ENCODE measurements at places on chromosomes 7 and 10.

- no peak for DNase-seq
Measured at GRCh38 chr7:148699024-148699781, 500 bp downstream of the CUL1 start.

- no peak for DNase-seq
Measured at GRCh38 chr10:43395571-43396060, 13.4 kb downstream of the HNRNPF start.

- DNase-seq: no peak
Measured at GRCh38 chr7:105185290-105186010, 171.4 kb downstream of the KMT2E start.

DNA sequence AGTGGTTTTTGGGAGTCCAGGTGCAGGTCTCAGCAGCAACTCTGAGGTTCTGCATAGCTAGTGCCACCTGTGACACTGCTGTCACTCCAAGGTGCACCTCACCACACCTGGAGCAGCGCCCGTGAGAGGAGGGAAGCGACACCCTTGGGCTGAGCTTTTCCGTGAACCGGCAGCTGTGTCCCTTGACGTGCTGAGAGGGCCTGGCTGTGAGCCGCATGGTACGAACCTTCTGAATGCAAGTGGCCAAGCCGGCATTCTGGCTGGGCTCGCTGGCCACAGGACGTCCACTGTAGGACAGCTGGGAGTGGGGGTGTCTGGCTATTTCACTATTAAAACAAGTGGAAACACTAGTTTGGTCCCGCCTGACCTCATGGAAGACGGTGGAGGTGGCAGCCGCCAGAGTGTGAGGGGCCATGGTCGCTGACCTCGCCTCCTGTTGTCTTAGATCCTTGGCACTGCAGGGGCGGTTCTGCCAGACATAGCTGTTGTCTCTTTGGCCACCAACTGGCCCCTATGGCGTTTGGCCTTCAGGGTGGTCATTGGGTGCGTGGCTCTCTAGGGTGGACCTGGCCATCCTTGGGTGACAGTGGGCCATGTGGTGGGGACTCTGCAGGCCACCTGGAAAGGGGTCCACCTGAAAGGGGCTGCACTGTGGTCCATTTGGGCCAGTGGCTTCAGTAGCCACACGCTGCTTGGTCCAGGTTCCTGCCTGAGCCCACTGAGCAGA is 12.9 kb downstream of the INPP5A start:
- no peak for DNase-seq

- no peak for DNase-seq
Measured at GRCh38 chr10:132158823-132159222, 27.9 kb upstream of the DPYSL4 start.

GRCh38 chr10:91294134-91294906 is 73.9 kb downstream of the PCGF5 start:
- DNase-seq: no peak

DNA sequence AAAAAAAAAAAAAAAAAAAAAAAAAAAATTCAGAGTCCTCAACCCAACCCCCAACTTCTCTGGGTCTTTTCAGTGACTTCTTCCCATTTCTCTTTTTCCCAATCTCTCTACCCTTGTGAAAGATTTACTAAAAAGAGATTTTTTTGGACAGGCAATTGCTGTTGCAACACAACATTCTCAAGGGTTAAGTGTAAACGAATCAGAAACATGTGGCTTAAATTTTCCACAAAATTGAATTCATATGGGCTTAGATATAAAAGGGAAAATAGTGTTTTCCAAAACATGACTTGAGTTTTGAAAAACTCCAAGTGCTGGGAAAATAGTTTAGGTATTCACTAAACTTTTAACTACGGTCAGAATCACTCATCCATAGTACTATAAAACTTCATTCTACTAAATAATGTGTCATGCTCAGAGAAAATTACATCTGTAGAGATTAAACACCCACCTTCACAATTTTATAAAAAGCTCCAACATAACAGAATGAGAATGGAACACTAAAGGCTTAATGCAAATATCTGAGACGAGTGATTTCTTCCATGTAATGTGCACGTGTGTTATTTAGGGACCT is 643.1 kb downstream of the PARD3 start:
- DNase-seq: no peak

DNA sequence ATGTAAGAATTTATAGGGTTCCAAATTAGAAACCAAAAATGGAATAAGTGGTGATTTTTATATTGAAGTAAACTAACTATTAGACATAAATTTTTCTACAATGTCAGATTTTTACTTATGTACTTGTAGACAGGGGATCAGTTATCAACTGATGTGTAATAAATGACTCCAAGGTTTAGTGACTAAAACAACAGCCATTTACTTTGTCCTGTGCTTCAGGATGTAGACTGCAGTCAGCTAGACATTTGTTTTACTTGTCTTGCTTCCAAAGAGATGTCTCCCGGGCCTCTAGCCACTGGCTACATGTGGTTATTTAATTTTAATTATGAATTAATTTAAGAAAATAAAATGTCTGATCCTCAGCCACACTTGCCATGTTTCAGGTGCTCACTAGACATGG is 249.7 kb upstream of the IGFBP3 start:
- DNase-seq: no peak

DNA sequence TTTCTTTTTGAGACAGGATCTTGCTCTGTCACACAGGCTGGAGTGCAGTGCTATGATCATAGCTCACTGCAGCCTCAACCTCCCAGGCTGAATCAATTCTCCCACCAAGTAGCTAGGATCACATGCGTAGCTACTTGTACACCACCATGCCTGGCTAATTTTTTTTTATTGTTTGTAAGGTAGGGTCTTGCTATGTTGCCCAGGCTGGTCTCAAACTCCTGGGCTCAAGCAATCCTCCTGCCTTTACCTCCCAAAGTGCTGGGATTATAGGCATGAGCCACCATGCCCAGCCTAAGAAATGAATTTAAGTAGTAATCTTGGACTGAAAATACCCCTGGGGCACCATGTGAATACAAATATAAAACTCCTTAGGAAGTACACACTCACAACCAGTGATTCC is 5.8 kb downstream of the NUDT13 start:
- no peak for DNase-seq

Data from esophagus squamous epithelium (tissue), 5 donors.